ENCODE measurements at places on chromosomes 5 and 9. TPM values are rescaled to one million over a fixed set of nuclear protein-coding genes. Genes with fewer than 3 reads are reported as not detected.

DNA sequence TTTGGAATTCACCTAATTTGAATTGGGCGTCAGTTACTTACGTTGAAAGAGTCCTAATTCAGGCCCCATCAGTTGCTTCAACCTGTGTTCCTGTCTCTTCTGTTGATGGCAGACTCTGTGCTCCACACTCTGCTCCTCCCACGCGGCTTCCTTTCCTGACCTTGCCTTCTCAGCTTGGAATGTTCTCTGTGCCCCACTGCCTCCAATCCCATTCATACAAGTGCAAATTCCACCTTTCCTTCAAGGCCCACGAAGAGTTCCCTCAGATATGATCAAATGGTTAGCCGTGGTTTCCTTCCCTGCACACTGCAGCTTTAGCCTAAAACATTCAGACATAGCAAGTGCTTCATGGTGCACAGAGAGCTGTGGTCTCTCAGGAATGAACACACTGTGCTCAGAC is 65.7 kb downstream of the SREK1 start:
- no peak overlapping the region for H3K27ac ChIP-seq
- H3K36me3 ChIP-seq: no peaks in the 10 kb centered on the region
- no peaks in the 10 kb centered on the region for H3K27me3 ChIP-seq

GRCh38 chr5:160076997-160077396 is 42.3 kb downstream of the PWWP2A start:
- H3K27ac ChIP-seq: no peak overlapping the region
- peaks cover 15% of the 10 kb centered on the region for H3K36me3 ChIP-seq
- H3K4me3 ChIP-seq: no peak overlapping the region
- H3K4me1 ChIP-seq: no peaks in the 10 kb centered on the region
- DNase-seq: no peak
- no peaks in the 10 kb centered on the region for H3K27me3 ChIP-seq

DNA sequence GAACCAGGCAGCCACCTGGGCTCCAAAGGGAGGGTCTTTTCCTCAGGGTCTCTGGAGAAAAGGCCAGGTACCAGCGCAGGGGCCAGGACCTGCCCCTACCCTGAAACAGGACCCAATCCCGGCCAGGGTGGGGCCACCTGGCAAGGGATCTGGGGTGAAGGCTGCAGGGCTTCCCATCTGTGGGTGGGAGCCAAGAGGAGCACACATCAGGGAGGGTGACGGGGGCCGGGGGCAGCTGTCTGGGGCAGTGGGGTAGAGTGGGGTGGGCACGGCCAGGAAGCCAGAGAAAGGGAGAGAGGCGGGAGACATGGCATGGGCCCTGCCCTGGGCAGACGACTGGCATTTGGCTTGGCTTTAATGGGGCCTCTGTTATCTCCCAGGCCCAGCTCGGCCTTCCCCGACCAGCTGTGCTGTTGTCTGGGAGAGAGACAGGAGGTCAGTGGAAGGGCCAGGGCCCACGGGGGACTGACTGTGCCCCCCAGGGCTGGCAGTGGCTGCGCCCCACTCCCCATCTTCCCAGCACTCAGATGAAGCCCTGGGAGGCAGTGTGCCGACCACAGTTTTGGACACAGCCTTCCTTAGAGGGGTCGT is 57.2 kb upstream of the RNF130 start:
- H3K27me3 ChIP-seq: peaks cover 6% of the 10 kb centered on the region
- no peaks in the 10 kb centered on the region for H3K36me3 ChIP-seq
- no peak overlapping the region for H3K27ac ChIP-seq
- H3K4me3 ChIP-seq: no peak overlapping the region
- DNase-seq: no peak

GRCh38 chr5:21199087-21199486 is 1211.1 kb upstream of the CDH18 start:
- DNase-seq: no peak
- no peak overlapping the region for H3K27ac ChIP-seq
- no peaks in the 10 kb centered on the region for H3K4me1 ChIP-seq
- H3K36me3 ChIP-seq: no peaks in the 10 kb centered on the region
- no peaks in the 10 kb centered on the region for H3K27me3 ChIP-seq

GRCh38 chr5:97087138-97087537 is 55.3 kb downstream of the LIX1 start:
- DNase-seq: no peak
- H3K4me1 ChIP-seq: no peaks in the 10 kb centered on the region
- no peaks in the 10 kb centered on the region for H3K27me3 ChIP-seq
- H3K27ac ChIP-seq: no peak overlapping the region
- no peaks in the 10 kb centered on the region for H3K36me3 ChIP-seq

- H3K27ac ChIP-seq: no peak overlapping the region
- no peak for DNase-seq
- no peaks in the 10 kb centered on the region for H3K4me1 ChIP-seq
- no peaks in the 10 kb centered on the region for H3K36me3 ChIP-seq
- no peak overlapping the region for H3K4me3 ChIP-seq
Observed at GRCh38 chr9:1292384-1292783, 242.2 kb downstream of the DMRT2 start.

DNA sequence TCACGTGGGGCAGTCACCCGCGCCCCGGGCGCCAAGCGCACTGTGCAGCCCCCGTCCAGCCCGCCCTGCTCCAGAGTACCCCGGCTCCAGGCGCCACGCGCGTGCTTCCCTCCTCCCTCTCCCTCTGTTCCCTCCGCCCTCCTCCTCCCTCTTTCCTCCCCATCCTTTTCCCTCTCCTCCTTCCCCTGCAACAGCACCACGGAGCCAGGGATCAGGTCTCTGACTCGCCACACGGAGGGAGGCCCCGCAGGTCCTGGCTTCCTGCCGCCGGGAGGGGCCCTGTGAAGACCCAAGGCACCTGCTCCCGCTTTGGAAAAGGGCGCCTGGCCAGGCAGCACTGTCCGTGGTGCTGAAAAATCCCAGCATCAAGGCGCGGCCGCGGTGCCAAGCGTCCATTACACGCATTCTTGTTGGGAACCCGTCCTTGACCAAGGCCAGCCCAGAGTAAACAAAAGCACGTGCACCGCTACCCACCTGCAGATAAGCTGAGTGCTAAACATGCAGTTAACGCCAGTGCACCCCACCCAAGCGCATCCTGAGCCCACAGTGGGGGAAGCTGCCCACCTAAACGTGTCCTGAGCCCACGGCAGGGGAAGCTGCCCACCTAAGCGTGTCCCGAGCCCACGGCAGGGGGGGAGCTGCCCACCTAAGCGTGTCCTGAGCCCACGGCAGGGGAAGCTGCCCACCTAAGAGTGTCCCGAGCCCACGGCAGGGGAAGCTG is 21.7 kb downstream of the SLC6A18 start:
- DNase-seq: peak; percentile 40
- no peaks in the 10 kb centered on the region for H3K36me3 ChIP-seq
- H3K4me1 ChIP-seq: peaks cover 23% of the 10 kb centered on the region

- no peak for DNase-seq
- H3K27me3 ChIP-seq: no peaks in the 10 kb centered on the region
Observed at GRCh38 chr9:14532456-14533115, 160.6 kb downstream of the ZDHHC21 start.

DNA sequence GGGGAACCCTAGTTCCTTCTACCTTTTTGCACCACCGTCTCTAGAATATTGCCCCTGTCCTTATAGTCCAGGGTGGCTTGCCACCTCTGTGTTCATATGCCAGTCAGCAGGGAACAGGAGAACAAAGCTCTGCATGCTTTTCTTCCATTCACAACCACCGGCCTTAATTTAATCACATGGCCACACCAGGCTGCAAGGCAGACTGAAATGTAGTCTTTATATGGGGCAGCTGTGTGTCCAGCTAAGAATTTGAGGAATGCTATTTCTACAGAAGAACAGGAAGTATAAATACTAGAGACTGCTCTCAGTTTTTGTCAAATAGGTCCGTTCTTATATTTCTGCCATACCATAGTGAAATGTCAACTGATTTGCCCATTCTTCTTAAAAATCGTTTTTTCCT is 5.8 kb downstream of the C5orf22 start:
- no peaks in the 10 kb centered on the region for H3K27me3 ChIP-seq
- H3K4me3 ChIP-seq: no peak overlapping the region
- peaks cover 8% of the 10 kb centered on the region for H3K4me1 ChIP-seq
- H3K36me3 ChIP-seq: peaks cover 61% of the 10 kb centered on the region
- no peak for DNase-seq

The PPWD1 gene
- total RNA-seq: 53.7 TPM

The CTNND2 gene
- 0.42 TPM for total RNA-seq

The SELENOP gene
- 115 TPM for total RNA-seq

The OBP2B gene
- not detected for total RNA-seq

All from thymus (tissue), 14 donors.